Activated gamma-delta T cell treated with Interleukin-2 at 50 U/mL for 16 hours (primary cell): ENCODE measurements at places on chromosomes 3 and 15.
A peak's percentile ranks its signal among the peaks of the same experiment; 100 is the strongest.

- no peak for DNase-seq
Observed at GRCh38 chr3:55042591-55042990, 114.7 kb upstream of the LRTM1 start.

- no peak for DNase-seq
Observed at GRCh38 chr15:81299630-81300273, 24.2 kb downstream of the STARD5 start.

DNA sequence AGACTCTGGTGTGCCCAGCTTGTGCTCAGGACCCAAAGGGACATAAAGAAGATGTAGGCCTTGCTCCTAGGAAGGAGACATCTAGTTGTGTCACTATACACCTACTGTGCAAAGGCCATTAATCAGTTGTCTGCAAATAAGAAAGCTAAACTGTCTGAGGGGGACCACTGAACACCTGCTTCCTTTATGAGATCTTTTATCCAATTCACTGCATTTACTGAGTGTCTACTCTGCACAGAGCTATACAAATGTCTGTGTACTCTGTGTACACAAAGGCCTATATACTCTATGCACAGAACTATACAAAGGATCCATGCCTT is 124.8 kb downstream of the CTNNB1 start:
- no peak for DNase-seq

DNA sequence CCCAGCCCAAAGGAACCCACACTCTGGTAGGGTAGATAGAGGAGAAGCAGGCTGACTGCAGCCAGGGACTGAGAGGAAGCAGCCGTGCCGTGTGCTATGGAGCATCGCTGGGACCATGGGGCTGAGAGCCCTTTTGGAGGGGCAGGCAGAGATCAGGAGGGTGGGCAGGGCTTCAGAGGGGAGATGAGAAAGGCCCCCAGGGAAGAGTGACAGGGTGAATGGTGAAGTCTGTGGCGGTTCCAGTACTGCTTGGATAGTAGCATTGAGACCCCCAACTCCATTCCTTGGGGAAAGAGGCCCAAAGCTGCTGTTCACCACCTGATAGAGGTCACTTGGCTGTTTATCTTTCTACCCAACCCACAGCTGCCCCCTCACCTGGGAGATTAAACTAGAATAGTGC is 80.0 kb upstream of the MRPS22 start:
- DNase-seq = no peak

GRCh38 chr3:10334459-10334858 is 13.5 kb upstream of the SEC13 start:
- DNase-seq = no peak

GRCh38 chr3:45933591-45933990 is 9.7 kb upstream of the CXCR6 start:
- no peak for DNase-seq

DNA sequence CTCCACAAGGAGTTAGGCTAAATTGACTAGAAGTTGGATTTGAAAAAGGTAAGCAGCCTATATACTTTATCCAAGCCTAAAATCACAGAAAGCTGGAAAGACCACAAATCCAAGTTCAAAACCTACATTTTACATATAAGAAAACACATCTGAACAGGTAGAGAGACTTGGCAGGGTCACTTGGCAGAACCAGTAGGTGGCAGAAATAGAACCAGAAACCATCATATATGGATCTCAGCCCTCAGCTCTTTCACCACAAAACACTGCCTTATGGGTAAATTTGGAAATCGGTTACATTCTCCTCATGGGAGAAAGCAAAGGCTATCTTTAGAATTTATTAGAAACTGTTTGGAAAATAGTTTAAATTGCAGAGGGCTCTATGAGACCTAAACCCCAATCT is 44.2 kb downstream of the MKRN2 start:
- DNase-seq = no peak

- DNase-seq = no peak
Observed at GRCh38 chr3:55376753-55377347, 110.3 kb downstream of the WNT5A start.

DNA sequence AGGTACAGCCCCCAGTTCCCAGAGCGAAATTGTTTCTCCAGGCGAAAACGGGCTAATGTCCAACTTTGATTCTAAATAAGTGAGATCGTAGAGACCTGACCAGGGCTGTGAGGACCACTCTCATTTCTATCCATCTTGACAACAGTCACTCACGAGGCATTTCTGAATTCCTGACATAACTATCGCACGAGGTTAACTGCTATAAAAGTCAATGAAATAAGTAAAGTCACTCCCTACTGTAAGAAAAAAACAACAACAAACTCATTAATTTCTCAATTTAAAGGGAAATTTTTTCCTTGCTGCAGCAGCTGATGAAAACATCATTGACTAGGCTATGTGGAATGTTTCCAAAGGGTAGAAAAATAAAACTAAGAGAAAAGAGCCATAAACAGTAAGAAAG is 69.1 kb downstream of the GREM1 start:
- DNase-seq = no peak

DNA sequence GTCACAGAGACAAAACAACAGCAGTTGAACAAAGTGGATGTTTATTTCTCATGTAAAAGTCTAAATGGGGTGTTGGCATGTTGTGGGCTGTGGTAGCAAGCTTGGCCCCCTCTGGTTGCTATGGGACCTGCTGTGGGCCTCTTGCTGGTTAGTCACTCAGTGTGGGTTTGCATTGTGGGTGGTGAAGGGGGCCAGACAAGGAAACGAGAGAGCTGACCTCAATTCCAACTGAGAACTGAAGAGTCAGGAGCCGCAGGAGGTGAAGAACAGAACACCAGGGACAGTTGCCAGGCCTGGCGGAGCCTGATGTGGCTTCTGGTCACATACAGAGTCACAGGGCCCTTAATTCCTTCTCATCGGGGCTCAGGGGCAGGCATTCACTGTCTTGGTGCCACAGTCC is 1.9 kb upstream of the ADPGK start:
- DNase-seq = peak; percentile 55

GRCh38 chr3:183385698-183386613 is 42.5 kb downstream of the MCF2L2 start:
- peak; percentile 63 for DNase-seq

DNA sequence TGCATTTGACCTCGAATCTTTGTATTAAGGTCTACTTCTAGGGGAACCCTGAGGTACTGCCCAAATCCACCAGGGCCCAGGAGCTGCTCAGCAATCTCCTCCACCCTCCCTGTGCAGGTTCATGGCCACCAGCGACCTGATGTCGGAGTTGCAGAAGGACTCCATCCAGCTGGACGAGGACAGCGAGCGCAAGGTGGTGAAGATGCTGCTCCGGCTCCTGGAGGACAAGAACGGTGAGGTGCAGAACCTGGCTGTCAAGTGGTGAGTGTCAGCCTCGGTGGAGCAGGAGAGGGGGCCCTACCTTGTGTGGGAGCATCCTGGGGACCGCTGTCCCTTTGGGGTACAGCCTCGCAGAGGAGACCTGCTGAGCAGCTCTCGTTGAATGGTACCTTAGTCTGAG is 6.9 kb downstream of the CAND2 start:
- no peak for DNase-seq

DNA sequence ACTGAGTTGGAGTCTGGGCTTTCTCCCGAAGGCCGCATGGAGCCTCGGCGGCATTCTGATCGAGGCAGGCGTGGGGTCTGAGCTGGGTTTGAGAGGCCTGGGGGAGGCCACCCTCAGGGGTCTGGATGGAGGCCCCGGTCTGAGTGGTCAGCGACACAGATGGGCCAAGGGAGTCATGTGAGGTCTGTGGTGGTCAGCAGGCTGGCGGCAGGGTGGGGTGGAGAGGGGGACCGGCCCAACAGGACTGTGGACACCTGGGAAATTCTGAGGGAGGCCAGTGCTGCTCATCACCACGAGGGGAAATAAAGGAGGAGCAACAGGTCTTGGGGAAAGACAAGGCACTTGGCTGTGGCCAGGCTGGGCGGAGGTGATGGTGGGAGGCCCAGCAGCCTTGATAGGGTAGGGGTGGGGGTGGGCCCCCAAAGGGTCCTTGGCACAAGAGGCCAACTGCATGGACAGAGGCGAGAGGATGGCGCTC is 16.2 kb downstream of the CTSH start:
- no peak for DNase-seq

GRCh38 chr15:89429986-89430385 is 66.4 kb downstream of the RHCG start:
- no peak for DNase-seq

DNA sequence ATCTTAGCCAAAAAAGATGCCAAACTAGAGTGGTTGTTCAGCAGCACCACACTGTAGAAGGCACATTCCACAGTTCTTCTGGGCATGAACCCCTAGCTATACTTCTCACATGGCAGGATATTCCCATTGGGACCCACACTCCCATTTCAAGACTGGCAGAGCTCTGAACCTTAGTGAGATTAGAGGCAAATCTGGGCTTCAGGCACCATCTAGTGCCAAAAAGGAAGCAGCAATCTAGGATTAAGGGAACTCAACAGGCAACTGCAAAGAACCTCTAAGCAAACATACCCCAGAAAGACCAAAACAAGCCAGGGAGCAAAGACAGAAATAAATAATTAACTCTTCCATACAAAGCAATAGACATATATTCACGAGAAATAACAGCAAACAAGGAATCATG is 66.2 kb downstream of the TAFA4 start:
- no peak for DNase-seq

DNA sequence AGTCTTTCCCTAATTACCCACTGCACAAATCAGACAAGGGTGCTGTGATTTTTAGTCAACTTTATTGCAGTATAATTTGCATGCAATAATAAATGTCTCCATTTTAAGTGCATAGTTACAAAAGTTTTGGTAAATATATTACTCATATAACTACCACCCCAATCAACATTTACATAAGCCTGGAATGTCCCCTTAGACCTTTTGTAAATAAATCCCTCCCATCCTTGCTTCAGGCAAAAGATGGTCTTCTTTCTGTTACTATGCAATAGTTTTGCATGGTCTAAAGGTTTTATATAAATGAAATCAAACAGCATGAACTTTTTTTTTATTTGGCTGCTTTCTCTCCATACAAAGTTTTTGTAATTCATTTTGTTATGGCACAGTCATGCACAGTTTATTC is 235.4 kb downstream of the PYDC2 start:
- no peak for DNase-seq

- no peak for DNase-seq
Observed at GRCh38 chr3:33877187-33877586, 78.8 kb downstream of the PDCD6IP start.

DNA sequence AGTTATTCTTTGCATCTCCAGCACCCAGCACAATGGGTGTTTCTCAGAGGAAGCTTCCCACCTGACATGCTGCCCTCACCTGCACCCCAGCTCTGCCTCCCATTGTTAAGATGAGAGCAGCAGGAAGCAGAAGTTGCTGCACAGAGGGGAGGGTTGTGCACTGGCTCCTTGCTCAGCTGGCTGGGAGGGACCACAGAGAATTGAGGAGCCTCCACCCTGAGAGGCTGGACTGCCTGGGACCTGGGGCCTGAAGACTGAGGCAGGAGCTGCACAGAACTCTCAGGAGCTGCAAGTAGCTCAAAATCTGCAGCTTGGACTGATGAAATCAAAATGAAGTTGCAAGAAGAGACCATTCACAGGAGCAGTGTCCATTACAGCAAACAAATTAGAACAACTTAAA is 222.3 kb upstream of the LINGO1 start:
- DNase-seq = no peak

GRCh38 chr3:41405466-41405865 is 206.2 kb downstream of the CTNNB1 start:
- no peak for DNase-seq

- no peak for DNase-seq
Observed at GRCh38 chr15:70783610-70784022, 20.3 kb upstream of the UACA start.

DNA sequence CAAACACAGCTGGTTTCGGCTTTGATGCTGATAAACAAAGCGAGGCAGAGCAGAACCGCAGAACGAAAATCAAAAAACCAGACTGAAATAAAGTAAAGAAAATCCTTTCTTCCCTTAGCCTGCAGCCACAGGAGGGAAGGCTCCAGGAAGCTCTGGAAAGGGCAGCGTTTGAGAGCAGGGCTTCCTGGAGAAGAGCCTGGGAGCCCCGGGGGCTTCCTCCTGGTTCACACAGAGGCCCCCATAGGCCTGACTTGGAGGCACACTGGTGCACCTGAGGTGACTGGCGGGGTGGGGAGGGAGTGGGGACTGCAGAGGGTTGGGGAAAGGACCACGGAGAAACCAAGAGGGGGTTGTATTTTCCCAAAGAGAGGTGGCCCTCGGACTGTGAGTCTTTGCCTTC is 98.8 kb upstream of the WNT5A start:
- no peak for DNase-seq

GRCh38 chr3:180073561-180073960 is 36.8 kb upstream of the PEX5L start:
- no peak for DNase-seq

GRCh38 chr15:33565094-33565493 is 254.3 kb downstream of the RYR3 start:
- DNase-seq = no peak

DNA sequence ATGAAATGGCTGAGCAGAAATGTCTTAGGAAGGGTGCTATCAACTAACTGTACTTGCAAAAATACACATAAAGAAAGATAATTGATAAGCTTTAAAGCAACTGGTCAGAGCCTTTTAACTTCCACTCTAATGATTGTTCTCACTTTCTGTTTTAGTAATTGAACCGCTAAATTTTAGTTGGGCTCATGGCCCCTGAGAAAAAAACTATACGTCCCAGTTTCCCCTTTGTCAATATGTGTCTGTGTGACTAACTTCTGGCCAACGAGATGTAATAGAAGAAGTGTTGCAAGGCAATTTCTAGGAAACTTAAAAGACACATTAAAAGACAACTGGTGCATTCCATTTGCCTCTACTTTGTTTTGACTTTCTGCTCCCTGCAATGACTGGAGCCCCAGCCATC is 223.9 kb downstream of the NR1D2 start:
- no peak for DNase-seq

GRCh38 chr15:67085818-67086636 is 20.6 kb downstream of the SMAD3 start:
- DNase-seq = no peak

DNA sequence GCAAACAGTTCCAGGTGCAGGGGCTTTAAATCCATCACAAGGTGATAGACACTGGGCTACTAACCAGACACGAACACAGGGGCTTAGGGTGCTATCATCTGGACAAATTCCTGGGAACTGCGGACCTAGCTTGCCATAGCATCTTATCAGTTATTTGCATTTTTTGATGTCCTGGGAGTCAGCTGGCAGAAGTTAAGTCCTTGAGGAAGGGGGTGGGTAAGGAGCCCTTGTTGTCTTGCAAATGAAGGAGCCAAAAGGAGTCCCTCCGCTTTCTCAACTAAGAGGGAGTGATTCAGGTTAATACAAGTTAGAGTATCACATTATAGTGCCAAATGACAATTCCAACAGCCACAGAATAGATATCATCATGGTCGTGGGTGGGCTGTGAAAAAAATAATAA is 108.9 kb downstream of the NPAP1 start:
- DNase-seq = no peak

DNA sequence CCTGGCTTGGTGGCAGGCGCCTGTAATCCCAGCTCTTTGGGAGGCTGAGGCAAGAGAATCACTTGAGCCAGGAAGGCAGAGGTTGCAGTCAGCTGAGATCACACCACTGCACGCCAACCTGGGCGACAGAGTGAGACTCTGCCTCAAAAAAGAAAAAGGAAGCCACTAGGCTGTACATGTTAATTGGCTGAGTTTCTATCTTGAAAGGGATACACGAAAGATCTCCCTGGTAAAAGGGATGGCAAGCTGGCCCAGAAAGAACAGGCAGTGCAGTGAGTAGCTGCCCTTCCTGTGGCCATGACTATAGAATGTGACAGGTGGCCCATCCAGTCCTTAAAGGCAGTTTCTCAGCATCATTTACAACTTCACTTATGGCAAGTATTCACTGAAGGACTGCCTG is 12.3 kb downstream of the LRIG1 start:
- DNase-seq = no peak
